ENCODE measurements at places on chromosomes 13 and 19.
A peak's percentile ranks its signal among the peaks of the same experiment; 100 is the strongest.

GRCh38 chr19:29309637-29310036 lies 96.7 kb upstream of the UQCRFS1 start:
- DNase-seq: no peak

DNA sequence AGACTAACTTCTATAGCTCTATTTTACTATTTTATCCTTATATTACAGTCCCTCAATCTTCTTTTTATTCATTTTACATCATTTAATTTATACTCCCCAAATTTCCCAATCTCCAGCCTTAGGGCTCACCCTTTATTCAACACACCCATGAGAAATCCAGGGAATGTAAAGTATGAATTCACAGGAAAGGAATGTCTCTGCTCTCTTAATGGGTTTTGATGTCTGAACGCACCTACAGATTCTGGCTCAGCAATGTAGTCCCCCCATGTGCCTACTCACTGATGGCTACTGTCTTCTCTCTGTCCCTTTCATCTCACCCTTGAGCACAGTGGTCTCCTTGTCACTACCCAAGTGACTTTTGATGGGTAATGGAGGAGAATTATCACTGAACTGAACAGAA lies 32.8 kb downstream of the TNFSF13B start:
- DNase-seq: no peak

GRCh38 chr19:50657222-50657669 lies 8.0 kb downstream of the C19orf81 start:
- DNase-seq: no peak

DNA sequence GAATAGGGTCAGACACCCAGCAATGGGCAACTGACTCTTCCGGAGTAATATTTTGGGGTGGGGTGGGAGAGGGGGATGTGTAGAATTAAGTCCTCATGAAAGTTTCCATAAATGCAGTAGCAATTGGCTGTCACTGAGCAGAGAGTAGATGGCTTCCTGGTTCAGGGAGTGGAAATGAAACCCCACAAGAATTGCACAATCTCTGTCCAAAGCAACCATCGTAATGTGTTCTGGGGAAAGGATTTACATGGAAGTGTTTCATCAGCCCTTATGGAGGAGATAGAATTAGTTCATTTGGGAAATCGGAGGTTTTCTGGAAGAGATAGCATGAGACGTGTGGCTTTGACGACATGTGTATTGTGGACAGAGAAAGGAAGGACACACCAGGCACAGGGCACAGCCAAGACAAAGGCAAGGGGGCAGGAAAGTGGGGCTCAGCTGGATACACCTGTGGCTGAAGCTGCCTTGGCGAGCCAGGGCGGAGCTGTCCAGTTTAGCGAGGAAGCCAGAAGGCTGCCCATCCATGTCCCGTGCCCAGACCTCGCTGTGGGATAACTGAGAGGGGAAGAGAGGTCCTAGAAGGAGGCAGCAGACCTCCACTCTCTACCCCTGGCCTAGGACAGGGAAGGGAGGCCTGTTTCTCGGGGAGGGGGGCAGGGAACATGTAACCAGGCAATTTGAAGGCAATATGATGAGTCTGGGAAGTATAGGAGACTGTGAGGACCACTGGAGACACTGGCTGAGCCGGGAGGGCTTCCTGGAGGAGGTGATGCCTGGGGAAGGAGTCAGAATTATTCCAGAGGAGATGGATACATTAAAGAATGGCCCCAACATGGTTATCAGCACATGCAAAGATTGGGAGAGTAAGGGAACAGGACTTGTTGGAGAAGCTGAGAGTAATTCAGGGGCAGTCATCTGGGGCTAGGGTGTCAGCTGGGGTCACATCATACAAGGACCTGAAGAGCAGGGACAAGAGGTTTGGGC lies 2.6 kb upstream of the CLEC4G start:
- DNase-seq: peak; percentile 9

- DNase-seq: no peak
These were observed 597.9 kb upstream of the PCDH9 start for GRCh38 chr13:67827992-67828391.

DNA sequence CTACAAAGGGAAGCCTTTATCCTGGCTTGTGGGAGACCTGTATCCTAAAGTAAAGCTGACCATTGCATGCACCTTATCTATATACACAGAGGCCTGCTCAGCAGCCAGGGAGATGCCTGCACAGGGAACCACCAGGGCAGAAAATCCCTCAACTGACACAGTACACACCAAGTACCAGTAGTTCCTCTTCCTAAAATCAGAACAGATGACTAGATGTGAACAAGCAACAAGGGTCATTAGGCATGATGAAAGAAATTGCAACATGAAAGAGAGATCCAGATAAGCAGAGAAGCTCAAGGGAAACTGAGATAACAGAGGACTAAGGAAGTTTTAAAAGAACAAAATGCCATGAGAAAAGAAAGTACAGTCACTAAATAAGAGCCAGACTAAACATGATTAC lies 39.7 kb upstream of the SLC7A9 start:
- no peak for DNase-seq

DNA sequence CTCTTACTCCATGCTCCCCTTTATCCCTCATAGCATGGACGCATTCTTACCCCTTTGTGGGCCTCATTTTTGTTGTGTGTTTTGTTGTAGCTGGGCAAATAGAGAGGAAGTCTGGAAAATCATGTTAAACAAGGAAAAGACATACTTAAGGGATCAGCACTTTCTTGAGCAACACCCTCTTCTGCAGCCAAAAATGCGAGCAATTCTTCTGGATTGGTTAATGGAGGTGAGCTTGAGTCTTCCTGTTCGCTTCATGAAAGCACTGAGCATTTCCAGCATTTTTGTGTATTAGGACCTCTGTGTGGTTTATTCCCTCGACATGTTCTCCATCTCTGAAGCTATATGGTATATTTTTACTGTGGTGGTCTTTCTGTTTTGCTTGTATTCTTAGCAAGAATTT lies 5.5 kb downstream of the CCNE1 start:
- DNase-seq: no peak

- DNase-seq: no peak
These were observed 225.3 kb downstream of the LACC1 start for GRCh38 chr13:44104969-44105368.

DNA sequence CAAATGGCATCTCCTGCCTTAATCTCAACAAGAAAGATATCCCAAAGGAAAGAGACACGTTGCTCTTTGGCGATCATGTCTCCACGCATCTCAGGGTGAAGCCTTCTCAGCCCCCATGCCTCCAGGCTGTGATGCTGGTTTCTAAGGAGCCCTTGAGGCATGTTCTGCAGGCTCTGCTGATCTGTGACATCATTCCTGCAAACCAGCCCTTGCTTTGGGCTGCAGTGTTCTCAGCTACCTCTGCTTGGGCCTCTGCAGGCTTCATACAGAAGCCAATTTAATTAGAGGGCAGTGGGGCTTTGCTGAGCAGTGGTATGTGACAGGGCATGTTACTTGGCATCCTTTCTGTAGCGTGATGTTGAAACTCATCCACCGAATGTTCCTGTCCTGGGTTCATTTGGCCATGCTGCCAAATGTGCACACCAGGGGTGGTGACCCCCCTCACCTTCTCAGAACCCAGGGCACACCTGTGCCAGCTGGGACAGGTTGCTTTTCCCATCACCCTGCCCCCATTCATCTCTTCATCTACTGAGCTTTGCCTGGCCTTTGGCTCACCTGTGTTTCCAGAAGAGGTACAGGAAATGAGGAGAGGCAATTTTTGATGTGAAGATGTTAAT lies 230.9 kb downstream of the TEX29 start:
- no peak for DNase-seq

- DNase-seq: no peak
These were observed 185.4 kb downstream of the NBEA start for GRCh38 chr13:35127466-35127865.

- no peak for DNase-seq
These were observed 1761.5 kb downstream of the PCDH9 start for GRCh38 chr13:65468628-65469027.

- no peak for DNase-seq
These were observed 608 bp downstream of the MYADM start for GRCh38 chr19:53868091-53868891.

- no peak for DNase-seq
These were observed 7.0 kb upstream of the SPACA6 start for GRCh38 chr19:51686171-51686570.

DNA sequence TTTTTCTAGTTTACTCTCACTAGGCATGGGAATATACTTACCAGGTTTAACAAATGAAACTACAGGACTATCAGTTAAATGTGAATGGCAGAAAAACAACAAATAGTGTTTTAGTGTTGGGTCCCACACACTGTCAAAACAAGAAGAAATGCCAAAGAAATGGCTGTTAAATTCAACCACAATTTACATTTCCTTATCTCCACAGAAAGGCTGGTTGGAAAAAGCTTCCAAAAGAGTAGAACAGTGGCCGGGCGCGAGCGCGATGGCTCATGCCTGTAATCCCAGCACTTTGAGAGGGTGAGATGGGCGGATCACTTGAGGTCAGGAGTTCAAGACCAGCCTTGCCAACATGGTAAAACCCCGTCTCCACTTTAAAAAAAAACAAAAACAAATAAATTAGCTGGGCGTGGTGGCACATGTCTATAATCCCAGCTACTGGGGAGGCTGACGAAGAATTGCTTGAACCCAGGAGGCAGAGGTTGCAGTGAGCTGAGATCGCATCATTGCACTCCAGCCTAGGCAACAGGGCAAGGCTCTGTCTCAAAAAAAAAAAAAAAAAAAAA lies 66.5 kb downstream of the SERP2 start:
- DNase-seq: no peak

GRCh38 chr19:28883241-28883693 lies 329.7 kb downstream of the UQCRFS1 start:
- DNase-seq: no peak

DNA sequence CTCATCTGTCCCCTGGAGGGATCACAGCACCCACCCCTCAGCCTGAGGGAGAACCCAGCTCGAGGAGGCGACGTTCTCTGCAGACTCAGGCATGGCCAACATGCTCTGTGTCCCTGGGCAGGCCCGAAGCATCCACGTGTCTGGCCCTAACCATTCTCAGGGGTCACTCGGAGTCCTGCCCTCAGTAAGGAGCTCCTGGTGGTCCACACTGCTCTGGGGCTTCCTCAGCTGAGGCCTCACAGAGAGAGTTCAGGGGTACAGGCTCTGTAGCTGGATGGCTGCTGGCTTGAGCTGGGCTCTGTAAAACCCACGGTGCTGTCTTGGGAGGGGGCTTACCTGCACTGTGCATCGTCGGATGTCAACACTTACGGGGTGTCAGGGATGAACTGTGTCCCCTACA lies 4.4 kb upstream of the SIGLEC8 start:
- no peak for DNase-seq

DNA sequence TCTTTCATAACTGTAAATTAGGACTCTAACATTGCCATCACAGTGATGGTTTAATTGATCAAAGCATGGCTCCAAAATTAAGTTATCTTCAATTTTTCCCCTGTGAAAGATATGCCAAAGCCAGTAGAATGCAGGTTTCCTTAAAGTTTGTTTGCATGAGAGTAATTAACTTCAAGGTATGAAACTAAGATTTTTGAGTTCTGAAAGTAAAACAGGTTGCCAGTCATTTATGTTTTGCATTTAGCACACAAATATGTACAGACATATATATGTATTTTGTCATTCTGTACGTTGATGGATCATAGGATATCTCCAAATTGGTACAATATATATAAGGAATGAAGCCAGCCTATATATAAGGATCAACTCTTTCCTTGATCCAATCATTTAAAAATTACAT lies 23.6 kb upstream of the NDFIP2 start:
- DNase-seq: no peak

GRCh38 chr19:37855098-37855497 lies 51.3 kb downstream of the WDR87 start:
- DNase-seq: no peak

- DNase-seq: no peak
These were observed 22.2 kb downstream of the FAM187B start for GRCh38 chr19:35206379-35206778.

- DNase-seq: no peak
These were observed 32.4 kb downstream of the GJA3 start for GRCh38 chr13:20128459-20128931.

DNA sequence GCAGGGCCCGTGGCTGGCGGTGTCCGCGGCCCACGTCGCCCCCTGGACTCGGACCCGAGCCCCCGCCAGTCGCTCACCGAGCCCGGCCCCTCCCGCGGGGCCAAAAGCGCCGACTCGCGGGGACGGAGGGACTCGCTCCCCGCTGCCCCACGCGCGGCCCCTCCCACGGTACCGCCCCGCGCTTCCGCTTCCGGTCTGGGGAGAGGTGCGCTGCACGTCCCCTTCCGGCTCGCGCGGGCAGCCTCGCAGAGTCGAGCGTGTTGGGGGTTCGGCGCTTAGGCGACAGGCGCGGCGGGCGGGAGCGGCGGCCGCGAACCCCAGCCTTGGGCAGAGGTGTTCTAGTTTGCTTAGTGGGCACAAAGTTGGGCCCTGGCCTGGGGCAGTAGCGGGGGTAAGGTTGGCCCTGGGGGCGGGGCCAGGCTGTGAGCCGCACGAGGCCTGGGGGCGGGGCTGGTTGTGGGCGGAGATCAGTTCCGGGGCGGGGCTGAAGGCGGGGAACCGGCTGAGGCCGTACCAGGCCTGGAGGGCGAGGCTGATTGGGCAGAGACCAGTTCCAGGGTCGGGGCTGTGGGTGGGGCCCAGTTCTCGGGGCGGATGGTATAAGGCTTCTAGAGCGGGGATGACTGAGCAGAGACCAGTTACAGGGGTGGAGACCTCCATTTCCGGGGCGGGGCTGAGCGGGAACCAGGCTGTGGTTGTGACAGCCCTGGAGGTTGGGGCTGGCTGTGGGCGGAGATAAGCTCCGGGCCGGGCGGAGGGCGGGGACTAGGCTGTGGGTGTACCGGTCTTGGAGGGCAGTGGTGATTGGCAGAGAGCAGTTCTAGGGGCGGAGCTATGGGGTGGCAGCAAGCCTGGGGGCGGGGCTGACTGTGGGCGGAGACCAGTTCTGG lies at the start of the genes MBD3L1 and ZNF558:
Gene MBD3L1 (plus strand): TSS at position 246 of the 890 bp plus-strand sequence. CDS start 10,302 bp downstream, outside the sequence.
Gene ZNF558 (minus strand): TSS at position 173 of the 890 bp plus-strand sequence. CDS start 9,645 bp downstream, outside the sequence.
- DNase-seq: peak; percentile 85

DNA sequence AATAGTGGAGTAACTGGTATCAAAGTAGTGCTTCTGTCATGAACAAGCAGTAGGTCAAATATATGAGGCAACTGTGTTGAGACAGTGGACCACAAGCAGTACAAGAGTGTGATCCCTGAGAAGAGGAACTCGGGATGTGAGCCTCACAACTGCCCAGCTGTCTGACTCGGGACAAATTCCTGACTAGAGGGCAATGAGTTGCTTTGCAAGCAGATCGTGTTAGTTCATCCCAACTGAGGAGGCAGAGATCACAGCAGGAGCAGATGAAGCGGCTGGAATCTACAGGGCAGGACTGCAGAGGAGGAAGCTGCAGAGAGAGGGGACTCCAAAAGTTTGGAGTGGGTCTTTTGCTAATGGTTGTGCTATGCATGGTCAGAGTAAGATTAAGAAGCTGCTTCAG lies 741.1 kb downstream of the DIAPH3 start:
- DNase-seq: no peak

DNA sequence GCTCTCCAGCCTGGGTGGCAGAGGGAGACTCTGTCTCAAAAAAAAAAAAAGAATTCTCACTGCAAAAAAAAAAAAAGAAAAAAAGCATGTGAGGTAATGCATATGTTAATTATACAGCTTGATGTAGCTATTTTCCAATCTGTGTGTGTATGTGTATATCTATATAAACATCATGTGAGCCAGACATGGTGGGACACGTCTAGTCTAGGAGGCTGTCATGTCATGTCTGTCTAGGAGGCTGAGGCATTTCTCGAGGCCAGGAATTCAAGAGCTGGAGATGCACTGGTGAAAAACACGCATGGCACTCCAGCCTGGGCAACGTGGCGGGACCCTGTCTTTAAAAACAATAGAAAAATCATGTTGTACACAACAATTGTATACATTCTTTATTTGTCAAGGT lies 6.9 kb upstream of the SBK3 start:
- no peak for DNase-seq
